Stromal cell of bone marrow (primary cell): ENCODE measurements at places on chromosomes 2 and 18.

DNA sequence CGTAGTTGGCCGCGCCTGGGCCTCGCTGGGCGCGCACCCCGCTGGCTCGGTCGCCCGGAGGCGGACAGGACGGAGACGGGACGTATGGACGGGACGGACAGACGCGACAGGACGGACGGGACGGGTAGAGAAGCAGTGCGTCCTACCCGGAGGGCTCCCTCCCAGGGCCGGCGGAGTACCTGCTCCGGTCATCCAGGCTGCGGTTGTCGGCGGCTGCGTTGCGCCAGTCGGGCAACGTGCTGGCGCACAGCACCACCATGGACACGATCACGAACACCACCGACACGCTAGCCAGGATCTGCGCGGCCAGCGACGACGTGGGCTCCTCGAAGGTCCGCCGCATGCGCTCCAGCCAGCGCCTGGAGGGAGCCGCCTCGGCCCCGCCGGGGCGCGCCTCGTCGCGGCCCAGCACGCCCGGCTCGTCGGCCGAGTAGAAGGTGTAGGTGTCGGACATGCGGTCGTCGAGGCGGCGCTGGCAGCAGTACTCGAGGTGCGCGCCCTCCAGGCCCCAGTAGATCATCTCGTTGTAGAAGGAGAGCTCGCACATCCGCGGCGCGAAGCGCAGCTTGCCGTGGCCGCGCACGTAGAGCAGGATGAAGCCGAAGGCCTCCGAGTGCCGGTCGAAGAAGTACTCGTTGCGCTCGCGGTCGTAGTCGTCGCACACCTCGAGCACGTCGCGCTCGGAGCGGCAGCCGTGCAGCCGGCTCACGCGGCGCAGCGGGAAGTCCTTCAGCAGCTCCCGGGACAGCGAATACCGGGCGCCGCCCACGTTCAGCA, 903 bp downstream of the KCNG3 start:
- no peak for DNase-seq

DNA sequence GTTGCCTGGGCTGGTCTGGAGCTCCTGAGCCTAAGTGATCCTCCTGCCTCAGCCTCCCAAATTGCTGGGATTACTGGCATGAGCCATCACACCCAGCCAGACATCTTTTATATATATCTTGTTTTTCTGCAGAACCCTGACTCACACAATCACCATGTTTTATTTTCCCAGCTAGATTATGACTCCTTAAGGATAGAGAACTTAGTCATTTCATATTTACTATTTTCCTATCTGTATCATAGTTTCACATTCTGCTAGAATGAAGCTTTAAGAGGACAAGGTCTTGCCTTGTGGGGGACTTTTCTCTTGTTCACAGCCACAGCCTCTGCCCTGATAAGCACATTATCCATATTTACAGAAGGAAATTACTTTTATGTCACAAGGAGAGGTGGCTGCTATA, 73.9 kb downstream of the LBH start:
- peak; percentile 68 for DNase-seq

DNA sequence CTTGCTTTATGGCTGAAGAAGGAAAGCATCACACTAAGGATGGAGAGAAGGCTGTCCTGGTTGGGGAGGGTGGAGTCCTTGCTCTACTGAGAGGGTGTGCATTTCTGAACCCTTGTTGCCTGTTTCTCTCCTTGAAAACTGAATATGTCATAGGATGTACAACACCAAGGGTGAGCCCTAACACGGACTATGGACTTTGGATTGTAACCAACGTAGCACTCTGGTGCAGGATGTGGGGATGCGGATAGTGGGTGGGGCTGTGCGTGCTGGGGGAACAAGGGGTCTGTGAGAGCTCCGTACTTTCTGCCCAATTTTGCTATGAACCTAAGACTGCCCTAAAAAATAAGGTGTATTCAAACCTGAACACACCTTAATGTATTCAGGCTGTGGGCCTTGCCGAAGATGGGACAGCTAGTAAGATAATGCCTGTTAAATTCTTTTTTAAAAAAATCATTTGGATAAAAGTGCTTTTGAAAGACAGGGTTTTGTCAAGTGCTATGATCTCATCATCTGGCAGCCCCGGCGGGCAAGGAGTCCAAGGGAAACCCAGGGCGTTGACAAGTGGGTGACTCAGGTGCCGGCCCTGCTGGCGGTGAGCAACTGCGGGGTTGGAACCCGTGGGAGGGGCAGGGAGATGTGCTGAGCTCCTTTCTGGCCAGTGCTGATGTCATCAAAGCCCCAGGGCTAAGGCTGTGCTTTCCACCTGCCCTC, 54.0 kb downstream of the GATA6 start:
- peak; percentile 82 for DNase-seq

- DNase-seq, result peak; percentile 40
These were observed 86.3 kb upstream of the EFEMP1 start for GRCh38 chr2:56009758-56010458.

GRCh38 chr18:59109375-59109774, 30.3 kb upstream of the SEC11C start:
- no peak for DNase-seq

- no peak for DNase-seq
These were observed 103.6 kb upstream of the CELF4 start for GRCh38 chr18:37668971-37669747.

- DNase-seq, result no peak
These were observed 240.9 kb downstream of the MYCN start for GRCh38 chr2:16181062-16181740.

DNA sequence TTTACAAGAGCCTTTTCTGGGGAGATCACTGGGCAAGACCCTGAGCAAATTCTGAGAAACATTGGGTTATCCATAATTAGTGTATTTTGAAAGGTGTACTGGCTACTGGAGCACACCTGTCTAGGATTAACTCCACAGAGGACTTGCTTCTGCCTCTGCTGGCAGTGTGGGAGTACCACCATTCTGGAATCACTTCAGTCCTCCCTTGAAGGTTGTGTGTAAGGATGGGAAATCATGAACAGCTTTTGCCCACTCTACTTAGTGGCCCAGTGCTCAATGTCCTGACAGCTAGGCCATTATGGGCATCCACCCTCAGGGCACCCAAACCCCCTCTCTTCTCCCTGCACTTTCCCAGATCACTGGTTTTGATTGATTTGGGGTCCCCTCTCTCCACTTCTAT, 8.1 kb upstream of the SANBR start:
- no peak for DNase-seq

GRCh38 chr2:118706371-118706770, 141.1 kb downstream of the EN1 start:
- no peak for DNase-seq

DNA sequence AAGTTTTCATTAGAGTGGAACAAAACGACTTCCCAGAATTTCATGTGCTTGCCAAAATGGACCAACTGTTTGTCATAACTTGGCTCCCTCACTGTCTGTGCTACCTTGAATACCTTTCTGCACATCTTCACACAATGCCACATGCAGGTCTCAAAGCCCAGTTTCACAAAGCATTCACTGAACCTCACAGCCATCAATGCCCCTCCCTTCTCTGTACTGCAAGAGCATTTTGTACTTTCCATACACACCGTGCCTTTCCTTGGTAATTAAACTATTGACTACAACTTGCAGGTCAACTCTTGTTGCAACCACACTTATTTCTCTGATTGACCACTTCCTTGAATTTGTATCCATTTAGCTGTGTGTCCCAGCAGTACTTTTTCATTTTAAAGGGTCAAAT, 50.5 kb downstream of the PAX3 start:
- DNase-seq, result no peak
